ENCODE measurements at places on chromosomes 2 and 18. TPM values are rescaled to one million over a fixed set of nuclear protein-coding genes. Genes with fewer than 3 reads are reported as not detected.

GRCh38 chr2:67456428-67456827 is 59.3 kb downstream of the ETAA1 start:
- DNase-seq: no peak
- no peaks in the 10 kb centered on the region for H3K27me3 ChIP-seq
- H3K4me1 ChIP-seq: peaks cover 14% of the 10 kb centered on the region
- H3K27ac ChIP-seq: no peak overlapping the region
- no peak overlapping the region for H3K4me3 ChIP-seq

FEV gene
- total RNA-seq: not detected

GRCh38 chr2:96163768-96164429 is 18.7 kb upstream of the DUSP2 start:
- H3K4me3 ChIP-seq: no peak overlapping the region
- peak; percentile 21 for DNase-seq
- H3K27ac ChIP-seq: no peak overlapping the region
- H3K4me1 ChIP-seq: no peaks in the 10 kb centered on the region

TCF7L1 gene
- total RNA-seq: 4.3 TPM

RIT2 gene
- total RNA-seq: not detected

DNA sequence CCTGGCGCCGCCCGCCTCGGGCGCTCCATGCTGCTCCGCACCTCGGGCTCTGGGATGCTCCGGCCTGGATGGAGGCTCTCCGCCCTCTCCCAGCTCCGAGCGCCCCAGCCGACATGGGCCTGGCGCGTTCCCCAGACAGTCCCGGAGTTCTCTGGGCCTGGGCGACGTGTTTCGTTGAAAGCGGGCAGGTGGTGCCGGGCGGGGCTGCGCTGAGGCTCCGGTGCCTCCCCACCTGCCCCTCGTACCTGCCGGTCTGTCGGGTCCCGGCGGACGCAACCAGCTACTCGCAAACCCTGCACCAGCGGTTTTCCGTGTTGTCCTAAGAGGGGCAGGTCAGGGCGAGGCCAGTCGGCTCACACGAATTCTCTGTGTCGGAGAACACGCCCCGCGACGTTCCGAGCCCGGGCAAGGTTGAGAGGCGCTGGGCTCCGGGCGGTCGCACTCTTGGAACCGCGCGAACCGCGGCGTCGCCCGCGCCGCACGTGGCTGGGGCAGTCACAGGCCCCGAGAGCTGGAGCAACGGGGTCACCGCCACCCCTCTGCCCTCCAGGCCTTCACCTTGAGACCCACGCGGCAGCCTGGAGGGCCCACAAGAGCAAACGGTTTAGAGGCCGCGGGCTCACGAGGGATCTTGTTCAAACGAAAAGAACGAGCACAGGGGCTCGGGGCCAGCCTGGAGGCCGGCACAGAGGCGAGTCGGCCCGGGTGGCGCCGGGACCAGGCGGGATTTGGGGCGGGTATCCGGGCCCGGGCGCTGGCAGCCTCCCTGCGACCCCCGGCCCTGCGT is 4.2 kb upstream of the SIX2 start:
- no peak for DNase-seq
- no peaks in the 10 kb centered on the region for H3K27me3 ChIP-seq
- H3K4me3 ChIP-seq: peak overlapping the region; percentile 25
- no peaks in the 10 kb centered on the region for H3K36me3 ChIP-seq
- H3K4me1 ChIP-seq: peaks cover 39% of the 10 kb centered on the region

GRCh38 chr18:261398-262073 is 6.3 kb downstream of the THOC1 start:
- no peaks in the 10 kb centered on the region for H3K27me3 ChIP-seq
- H3K27ac ChIP-seq: no peak overlapping the region
- H3K4me3 ChIP-seq: no peak overlapping the region

ARHGEF33 gene
- 1.3 TPM for total RNA-seq

AFF3 gene
- 0.52 TPM for total RNA-seq

ANTXR1 gene
- total RNA-seq: 9.3 TPM

DNA sequence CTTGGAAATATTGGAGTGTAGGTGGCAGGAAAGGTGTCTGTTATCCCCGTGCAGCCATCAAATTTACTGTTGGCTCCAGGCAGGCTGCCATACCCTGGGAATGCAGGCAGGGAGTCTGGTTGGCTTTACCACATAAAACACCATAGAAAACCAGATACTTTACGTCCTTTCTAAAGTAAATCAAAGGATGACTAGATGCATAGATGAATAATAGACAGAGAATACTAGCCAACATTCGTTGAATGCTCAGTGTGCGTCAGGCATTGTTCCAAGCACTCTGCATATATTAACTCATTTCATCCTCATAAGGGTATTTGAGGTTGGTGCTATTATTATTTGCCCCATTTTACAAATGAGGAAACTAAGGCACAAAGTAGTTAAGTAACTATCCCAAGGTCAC is 65.2 kb downstream of the VSNL1 start:
- no peak overlapping the region for H3K27ac ChIP-seq
- DNase-seq: no peak
- H3K4me3 ChIP-seq: no peak overlapping the region
- no peaks in the 10 kb centered on the region for H3K27me3 ChIP-seq
- H3K36me3 ChIP-seq: no peaks in the 10 kb centered on the region
- no peaks in the 10 kb centered on the region for H3K4me1 ChIP-seq

GRCh38 chr2:167843217-167843616 is 404.2 kb downstream of the STK39 start:
- no peaks in the 10 kb centered on the region for H3K4me1 ChIP-seq
- DNase-seq: no peak
- H3K36me3 ChIP-seq: no peaks in the 10 kb centered on the region
- no peak overlapping the region for H3K4me3 ChIP-seq
- H3K27ac ChIP-seq: no peak overlapping the region
- no peaks in the 10 kb centered on the region for H3K27me3 ChIP-seq

DNA sequence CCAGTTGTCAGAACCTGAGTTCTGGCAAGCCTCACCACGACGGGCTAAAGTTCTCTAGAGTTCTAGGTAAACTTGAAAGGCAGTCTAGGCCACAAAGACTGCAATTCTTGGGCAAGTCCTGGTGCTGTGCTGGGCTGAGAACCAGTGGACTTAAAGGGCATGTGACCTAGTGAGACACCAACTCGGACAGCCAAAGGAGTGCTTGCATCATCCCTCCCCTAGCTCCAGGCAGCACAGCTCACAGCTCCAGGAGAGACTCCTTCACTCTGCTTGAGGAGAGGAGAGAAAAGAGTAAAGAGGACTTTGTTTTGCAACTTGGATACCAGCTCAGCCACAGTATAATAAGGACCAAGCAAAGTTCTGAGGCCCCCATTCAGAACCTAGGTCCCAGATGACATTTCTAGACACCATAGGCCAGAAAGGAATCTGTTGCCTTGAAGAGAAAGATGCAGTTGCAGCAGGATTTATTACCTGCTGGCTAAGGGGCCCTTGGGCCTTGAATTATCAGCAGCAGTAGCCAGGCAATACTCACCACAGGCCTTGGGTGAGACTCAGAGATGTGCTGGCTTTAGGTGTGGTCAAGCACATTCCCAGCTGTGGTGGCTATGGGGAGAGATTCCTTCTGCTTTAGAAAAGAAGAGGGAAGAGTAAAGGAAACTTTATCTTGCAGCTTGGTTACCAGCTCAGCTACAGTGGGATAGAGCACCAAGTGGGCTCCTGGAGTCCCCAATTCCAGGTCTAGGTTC is 51.8 kb downstream of the UPP2 start:
- no peak for DNase-seq
- no peaks in the 10 kb centered on the region for H3K27me3 ChIP-seq
- no peak overlapping the region for H3K4me3 ChIP-seq
- H3K27ac ChIP-seq: no peak overlapping the region
- no peaks in the 10 kb centered on the region for H3K36me3 ChIP-seq

MATN3 gene
- total RNA-seq: not detected

- H3K27me3 ChIP-seq: no peaks in the 10 kb centered on the region
- H3K27ac ChIP-seq: no peak overlapping the region
- no peaks in the 10 kb centered on the region for H3K36me3 ChIP-seq
- no peak overlapping the region for H3K4me3 ChIP-seq
- DNase-seq: no peak
- H3K4me1 ChIP-seq: peaks cover 26% of the 10 kb centered on the region
Observed at GRCh38 chr2:1838426-1838825, 94.1 kb upstream of the PXDN start.

PNPT1 gene
- total RNA-seq: 10.1 TPM

DNA sequence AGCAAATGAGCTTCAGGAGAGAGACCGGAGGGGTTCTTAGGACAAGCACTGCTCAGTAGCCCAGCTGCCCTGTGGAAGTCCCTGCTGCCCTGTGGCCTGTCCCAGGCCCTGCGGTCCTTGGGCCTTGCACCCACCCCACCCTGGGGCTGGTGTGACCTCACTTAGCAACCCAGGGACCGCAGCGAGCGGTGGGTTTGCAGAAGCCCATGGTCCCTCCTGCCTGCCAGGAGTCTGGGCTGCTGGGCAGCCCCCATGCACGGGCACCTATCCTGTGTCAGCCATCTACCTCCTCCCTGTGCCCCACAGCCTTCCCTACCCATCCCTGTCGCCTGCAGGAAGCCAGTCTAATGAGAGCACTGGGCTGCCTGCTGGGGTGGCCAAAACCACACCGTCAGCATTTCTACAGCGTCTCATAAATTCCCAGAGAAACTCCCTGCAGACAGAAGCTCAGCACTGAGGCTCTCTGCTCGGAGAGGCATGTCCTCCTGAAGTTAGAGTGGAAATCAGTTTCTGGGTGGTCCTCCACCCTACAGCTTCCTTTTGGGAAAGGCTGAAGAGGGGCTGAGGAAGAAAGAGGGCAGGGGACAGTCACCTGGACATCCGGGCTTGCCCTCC is 231.1 kb upstream of the HS6ST1 start:
- DNase-seq: no peak
- H3K27ac ChIP-seq: no peak overlapping the region
- H3K4me1 ChIP-seq: no peaks in the 10 kb centered on the region

GRCh38 chr18:9782073-9782857 is 74.2 kb downstream of the RAB31 start:
- no peak overlapping the region for H3K27ac ChIP-seq
- no peaks in the 10 kb centered on the region for H3K27me3 ChIP-seq
- H3K4me1 ChIP-seq: peaks cover 7% of the 10 kb centered on the region
- no peaks in the 10 kb centered on the region for H3K36me3 ChIP-seq
- H3K4me3 ChIP-seq: no peak overlapping the region

DNA sequence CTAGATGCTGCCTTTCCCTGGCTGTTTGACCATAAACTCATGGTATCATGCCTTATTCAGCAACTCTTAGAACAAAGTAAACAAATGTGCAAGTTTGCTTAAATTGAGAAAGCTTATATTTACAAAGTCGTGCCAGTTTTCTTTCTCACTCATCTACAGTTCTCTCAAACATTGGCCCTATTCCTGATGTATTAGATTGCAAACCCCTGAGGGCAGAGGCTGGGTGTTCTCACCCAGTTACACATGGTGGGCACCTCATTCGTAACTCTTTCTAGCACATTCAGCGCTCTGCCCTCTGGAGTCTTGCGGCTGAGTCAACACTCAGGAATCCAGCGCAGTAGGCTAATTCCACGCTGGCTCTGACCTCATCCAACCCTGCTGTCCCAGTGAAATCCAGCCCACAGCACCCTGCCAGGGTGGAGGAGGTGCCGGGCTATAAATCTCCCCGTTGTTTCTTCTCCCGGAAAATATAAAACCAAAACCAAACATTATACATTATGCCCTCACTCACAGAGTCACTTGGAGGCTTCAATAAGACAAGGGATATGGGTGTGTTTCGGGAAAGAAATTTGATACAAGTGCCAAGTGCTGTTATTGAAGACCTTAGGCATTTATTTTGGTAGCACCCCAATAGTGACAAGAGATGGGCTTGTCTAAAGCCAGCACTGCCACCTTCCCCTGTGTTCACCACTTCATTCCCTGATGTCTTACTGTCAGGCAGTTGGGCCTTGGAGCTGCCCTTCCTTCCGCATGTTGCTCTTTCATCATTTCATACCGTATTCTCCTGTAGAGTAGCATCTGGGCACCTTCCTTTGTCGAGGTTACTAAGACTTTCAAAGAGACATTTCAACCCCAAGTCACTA is 287.4 kb downstream of the PRKCE start:
- peak; percentile 87 for DNase-seq
- no peak overlapping the region for H3K4me3 ChIP-seq
- H3K27me3 ChIP-seq: no peaks in the 10 kb centered on the region
- peak overlapping the region; percentile 67 for H3K27ac ChIP-seq
- H3K36me3 ChIP-seq: no peaks in the 10 kb centered on the region

FAM161A gene
- 3.0 TPM for total RNA-seq

DNA sequence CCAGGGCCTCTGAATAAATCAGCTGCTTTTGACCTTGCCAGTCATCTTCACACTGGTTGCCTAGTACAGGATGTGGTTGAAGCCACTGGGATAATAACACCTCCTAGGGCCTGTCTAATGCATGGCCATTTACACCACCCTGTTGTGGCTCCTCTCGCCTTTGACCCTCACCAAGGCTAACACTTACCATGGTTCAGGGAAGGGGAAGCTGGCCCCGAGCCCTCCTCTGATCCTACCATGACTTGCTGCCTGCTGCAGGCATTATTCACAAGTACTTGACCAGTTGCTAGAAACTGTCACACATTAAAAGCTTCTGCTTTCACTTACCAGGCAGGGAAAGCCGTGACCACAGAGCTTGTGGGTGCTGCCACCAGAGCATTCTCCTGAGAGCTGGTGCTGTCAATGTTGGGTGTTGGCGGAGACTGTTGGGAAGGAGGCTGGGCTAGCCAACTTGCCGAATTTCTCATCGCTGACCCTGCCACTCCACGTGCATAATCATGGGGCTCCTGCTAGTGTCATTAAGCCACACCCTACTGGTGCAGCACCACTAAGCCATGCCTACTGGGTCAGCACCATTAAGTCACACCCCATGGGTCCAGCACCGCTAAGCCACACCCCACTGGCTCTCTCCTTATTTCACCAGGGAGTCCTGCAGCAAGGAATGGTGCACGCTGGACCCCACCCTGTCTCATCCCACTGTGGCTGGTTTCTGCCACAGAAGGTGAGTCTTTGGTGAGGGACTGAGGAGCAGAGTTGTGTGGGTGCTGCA is 47.0 kb upstream of the TTC39C start:
- H3K36me3 ChIP-seq: no peaks in the 10 kb centered on the region
- H3K27me3 ChIP-seq: no peaks in the 10 kb centered on the region
- no peak for DNase-seq

GPR45 gene
- total RNA-seq: not detected

GRCh38 chr2:70357684-70358071 is 55.8 kb upstream of the FAM136A start:
- H3K4me3 ChIP-seq: no peak overlapping the region
- no peaks in the 10 kb centered on the region for H3K4me1 ChIP-seq
- H3K27ac ChIP-seq: no peak overlapping the region
- DNase-seq: no peak
- H3K36me3 ChIP-seq: no peaks in the 10 kb centered on the region

GRCh38 chr2:204258890-204259289 is 286.4 kb upstream of the PARD3B start:
- no peak overlapping the region for H3K27ac ChIP-seq
- no peaks in the 10 kb centered on the region for H3K36me3 ChIP-seq
- DNase-seq: no peak
- no peak overlapping the region for H3K4me3 ChIP-seq
- H3K27me3 ChIP-seq: no peaks in the 10 kb centered on the region

- H3K4me3 ChIP-seq: no peak overlapping the region
- DNase-seq: no peak
- H3K27me3 ChIP-seq: no peaks in the 10 kb centered on the region
- no peaks in the 10 kb centered on the region for H3K36me3 ChIP-seq
- H3K27ac ChIP-seq: no peak overlapping the region
Observed at GRCh38 chr2:240958366-240959213, 39.8 kb upstream of the SNED1 start.

IL1RL1 gene
- total RNA-seq: 12.5 TPM

- no peak for DNase-seq
- H3K4me3 ChIP-seq: no peak overlapping the region
- H3K36me3 ChIP-seq: no peaks in the 10 kb centered on the region
- peaks cover 24% of the 10 kb centered on the region for H3K4me1 ChIP-seq
- H3K27ac ChIP-seq: peak overlapping the region; percentile 33
- no peaks in the 10 kb centered on the region for H3K27me3 ChIP-seq
Observed at GRCh38 chr18:34806527-34806926, 96.4 kb downstream of the DTNA start.

All from body of pancreas (tissue), 4 donors.